ENCODE measurements at places on chromosomes 6 and 20.

GRCh38 chr6:157563611-157564284, 182.8 kb downstream of the ZDHHC14 start:
- no peak for DNase-seq

- no peak for DNase-seq
These were observed 122.0 kb downstream of the TCP11 start for GRCh38 chr6:35019171-35019570.

- DNase-seq = no peak
These were observed 1302.8 kb upstream of the EYS start for GRCh38 chr6:67009818-67010217.

- no peak for DNase-seq
These were observed 911.1 kb upstream of the MAN1A1 start for GRCh38 chr6:120260636-120261035.

DNA sequence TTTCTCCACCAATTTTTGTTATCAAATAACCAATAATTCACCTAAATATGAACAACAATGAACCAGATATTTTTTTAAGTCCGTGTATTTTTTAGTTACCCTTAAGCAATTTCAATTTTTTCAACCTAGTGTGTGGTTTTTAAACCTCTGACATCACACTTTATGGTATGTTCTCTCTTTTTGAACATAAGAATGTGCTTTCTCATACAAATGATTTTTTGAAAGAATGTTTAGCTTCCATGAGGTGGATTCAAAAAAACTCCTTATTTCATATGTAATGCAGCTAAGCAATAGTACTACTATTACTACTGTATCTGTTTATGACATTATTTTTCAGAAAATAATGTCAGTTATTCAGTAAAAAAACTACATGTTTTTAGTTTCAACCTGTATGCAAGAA, 19.4 kb upstream of the MEI4 start:
- DNase-seq = no peak

DNA sequence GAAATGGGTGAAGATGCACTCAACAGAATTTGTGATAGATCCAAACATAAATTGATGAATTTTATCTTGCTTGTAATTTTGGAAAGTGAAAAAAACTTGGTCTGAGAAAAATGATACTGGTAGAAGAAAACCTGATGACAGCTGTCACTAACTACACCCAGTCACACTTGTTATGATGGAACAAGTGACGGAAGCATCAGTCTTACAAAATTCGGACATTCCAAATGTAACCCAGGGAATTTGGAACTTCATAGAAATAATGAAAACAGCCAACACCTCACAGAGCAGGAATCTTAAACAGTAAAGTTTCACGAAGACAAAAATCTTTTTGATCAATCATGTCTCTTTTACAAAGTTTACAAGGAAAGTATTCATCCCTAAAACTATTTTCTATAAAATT, 123.9 kb downstream of the RIN2 start:
- no peak for DNase-seq

DNA sequence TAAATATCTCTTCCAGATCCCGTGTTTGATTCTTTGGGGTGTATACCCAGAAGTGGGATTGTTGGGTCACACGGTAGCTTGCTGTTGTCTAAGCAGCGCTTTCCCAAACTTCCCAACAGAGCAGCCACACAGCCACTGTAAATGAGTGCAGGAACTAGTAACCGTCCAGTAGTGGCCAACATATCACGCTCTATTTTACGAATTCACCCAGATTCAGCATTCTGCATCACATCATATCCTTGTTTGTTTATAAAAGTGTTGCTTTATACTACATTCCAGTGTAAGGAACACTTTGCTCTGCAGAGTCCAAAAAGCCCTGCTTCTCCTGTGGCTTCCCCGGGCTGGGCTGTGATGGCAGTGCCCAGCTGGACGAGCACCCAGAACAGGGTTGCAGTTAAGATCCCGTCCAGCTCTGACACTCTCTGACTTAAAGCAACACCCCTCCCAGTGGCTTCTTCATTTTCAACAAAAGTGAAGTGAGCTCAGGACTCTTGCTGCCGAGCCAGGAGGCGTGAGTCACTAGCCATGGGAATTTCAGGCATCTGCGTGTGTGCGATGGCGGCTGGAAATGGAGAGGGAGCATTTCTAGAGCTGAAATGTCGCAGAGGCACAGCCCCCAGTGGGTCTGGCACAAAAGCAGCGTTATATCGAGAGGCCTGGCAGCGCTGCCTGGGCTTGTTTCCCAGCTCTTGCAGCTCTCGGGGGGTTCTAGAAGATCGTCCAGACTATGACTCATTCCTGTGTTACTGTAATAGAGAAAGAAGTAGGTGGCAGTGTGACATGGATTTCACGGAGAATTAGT, 216.3 kb upstream of the ECI2 start:
- no peak for DNase-seq

- DNase-seq = peak; percentile 48
These were observed 43.0 kb upstream of the CCR6 start for GRCh38 chr6:167079853-167080297.

- DNase-seq = no peak
These were observed 52.5 kb downstream of the MAN1A1 start for GRCh38 chr6:119297049-119297448.

GRCh38 chr20:18831830-18832499, 18.4 kb downstream of the SCP2D1 start:
- DNase-seq = no peak
